Hematopoietic multipotent progenitor cell treated with erythropoietin and hydrocortisone succinate and interleukin-3 and kit ligand, for 6 days (in vitro differentiated cells): ENCODE measurements at places on chromosomes 2 and 18.

GRCh38 chr2:192373754-192374153 is 179.0 kb upstream of the TMEFF2 start:
- no peak for DNase-seq

- DNase-seq = no peak
Observed at GRCh38 chr2:128622371-128622770, 303.7 kb upstream of the HS6ST1 start.

- DNase-seq = peak; percentile 39
Observed at GRCh38 chr2:27078267-27079194, at the start of gene EMILIN1. Gene EMILIN1 (plus strand): TSS chr2:27078615. CDS start chr2:27079066, 451 bp downstream.

DNA sequence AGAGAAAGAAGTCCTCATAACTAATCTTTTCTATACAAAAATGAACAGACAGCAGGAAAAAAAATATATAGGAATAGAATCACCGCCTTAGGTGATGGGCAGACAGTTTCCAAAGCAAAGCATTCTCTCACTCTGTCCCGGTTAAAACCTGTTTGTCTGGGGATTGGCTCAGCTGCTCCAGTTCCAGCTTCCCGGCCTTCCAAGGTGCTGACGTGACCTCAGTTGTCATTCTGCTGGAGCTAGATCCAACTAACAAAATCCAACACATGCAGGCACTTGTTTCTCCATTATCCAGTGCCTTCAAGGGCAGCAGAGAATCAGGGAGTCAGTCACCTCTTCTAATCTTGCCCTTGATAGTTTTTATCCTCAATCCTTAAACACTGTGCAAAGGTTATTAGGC is 52.8 kb downstream of the IKZF2 start:
- DNase-seq = no peak

- no peak for DNase-seq
Observed at GRCh38 chr2:79862756-79863155, 349.9 kb downstream of the CTNNA2 start.

DNA sequence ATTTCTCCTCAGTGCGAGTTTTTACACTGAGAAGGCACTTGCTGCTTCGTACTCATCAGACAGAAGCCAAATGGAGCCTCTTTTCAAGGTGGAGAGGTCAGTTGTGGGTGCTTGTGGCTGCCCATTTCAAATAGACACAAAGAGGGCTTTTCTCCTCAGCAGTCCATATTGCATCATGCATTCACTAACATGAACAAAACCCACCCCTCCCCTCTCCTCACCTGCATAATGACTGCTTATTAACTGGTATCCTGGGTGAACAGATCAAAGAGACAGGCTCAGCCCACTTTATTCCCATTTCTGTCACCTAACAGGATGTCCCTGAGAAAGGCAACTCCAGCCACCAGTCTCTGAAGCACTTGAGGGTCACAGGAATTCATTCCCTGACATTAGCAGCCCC is 28.9 kb downstream of the KLF7 start:
- no peak for DNase-seq

DNA sequence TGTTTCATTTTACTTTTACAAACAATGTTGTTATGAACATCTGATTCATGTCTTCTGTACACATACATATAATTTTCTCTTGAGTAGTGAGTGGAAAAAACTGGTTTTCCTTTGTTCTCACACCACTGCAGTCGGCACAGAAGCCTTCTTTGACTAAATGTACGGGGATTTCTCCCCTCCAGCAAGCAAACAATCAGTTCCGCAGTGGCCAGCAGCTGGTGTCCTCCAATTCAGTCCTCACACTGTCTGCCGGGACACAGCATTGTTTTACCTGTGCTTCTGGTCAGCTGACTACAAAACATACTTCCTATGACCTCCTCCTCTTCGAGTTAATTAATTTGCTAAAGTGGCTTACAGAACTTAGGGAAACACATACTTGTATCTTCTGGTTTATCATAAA is 202.8 kb downstream of the WDR7 start:
- no peak for DNase-seq

GRCh38 chr2:26471766-26472706 is 5.9 kb downstream of the OTOF start:
- DNase-seq = no peak

- DNase-seq = no peak
Observed at GRCh38 chr2:235483313-235483712, 10.5 kb upstream of the AGAP1 start.

GRCh38 chr18:70181015-70181414 is 24.5 kb downstream of the RTTN start:
- no peak for DNase-seq

GRCh38 chr2:237097911-237098702 is 12.4 kb downstream of the COPS8 start:
- no peak for DNase-seq

DNA sequence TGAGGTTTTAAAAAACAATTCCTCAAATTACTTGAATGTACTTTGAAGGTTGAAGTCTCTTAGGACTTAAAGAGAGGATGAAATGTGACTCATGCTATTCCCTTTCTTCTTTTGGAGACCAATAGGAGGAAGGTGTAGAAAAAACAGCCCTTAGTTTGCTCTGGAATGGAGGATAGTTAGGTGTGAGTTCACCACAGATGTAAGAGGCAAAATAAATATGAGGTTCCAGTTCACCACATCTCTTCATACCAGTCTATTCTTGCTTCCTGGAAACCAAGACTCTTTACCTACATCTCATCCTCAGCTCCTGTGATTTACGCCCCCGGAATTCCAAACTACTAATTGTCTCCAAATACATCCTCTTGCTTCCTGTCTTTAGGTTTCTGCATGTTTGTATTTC is 77.5 kb upstream of the TTC21B start:
- no peak for DNase-seq

GRCh38 chr2:45261746-45262145 is 252.5 kb upstream of the SIX2 start:
- no peak for DNase-seq

DNA sequence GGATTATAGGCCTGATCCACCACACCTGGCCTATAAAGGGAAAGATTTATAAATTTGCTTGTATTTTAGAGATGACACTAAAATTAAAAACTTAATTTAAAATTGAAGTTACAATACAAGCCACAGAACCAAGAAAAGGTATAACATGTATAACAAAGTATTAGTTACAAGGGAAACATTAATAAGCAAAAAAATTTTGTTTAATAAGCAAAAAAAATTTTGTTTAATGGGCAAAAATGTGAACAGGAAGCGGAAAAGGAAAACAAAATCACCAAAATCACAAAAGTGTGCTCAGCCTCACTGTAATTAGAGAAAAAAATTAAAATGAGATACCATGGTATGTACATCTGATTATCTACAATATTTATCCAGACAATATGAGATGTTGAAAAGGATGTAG is 15.9 kb upstream of the NDUFV2 start:
- DNase-seq = no peak

DNA sequence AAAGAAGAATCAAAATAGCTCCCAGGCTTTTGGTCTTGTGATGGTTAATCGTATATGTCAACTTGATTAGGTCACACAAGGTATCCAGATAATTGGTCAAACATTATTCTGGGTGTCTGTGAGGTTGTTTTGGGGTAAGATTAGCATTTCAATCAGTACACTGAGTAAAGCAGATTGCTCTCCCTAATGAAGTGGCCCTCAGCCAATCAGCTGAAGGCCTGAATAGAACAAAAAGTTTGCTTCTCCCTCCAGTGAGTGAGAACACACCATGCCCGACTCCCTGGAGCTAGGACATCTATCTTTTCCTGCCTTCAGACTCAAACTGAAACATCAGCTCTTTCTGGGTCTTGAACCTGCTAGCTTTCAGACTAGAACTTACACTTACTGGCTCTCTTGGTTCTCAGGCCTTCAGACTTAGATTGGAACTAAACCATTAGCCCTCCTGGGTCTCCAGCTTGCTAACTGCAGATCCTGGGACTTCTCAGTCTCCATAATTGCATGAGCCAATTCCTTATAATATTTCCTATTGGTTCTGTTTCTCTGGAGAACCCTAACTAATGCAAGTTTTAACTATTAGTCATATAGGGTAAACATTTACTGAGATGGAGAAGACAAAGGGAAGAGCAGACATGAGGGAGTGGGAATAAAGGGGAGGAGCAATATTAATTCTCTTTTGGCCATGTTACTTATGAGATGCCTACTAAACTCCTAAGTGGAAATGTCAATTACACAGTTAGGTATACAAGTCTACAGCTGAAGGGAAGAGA is 25.5 kb downstream of the LNPK start:
- DNase-seq = no peak

GRCh38 chr2:168428431-168428830 is 27.6 kb upstream of the CERS6 start:
- no peak for DNase-seq

GRCh38 chr2:203451689-203452088 is 83.4 kb downstream of the RAPH1 start:
- peak; percentile 2 for DNase-seq

GRCh38 chr2:68052717-68053422 is 9.9 kb downstream of the C1D start:
- no peak for DNase-seq

DNA sequence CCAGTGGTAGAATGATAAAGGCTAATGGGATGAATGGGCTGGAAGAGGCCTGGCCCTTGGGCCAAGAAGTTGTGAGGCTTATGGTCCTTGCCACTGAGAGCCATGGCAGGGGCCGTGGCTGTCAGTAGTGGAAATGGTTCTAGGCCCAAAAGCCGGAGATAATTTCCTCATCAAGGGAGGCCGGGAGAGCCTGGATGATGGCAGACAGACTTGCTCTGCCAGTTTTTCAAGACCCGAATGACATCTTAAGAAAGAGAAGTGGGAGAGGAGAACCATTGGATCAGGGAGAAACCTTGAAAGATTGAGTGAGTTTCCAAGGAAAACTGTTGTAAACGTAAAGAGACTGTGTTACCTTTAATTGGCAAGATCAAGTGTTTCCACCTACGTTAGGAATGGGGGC is 46.3 kb upstream of the VPS54 start:
- DNase-seq = no peak

DNA sequence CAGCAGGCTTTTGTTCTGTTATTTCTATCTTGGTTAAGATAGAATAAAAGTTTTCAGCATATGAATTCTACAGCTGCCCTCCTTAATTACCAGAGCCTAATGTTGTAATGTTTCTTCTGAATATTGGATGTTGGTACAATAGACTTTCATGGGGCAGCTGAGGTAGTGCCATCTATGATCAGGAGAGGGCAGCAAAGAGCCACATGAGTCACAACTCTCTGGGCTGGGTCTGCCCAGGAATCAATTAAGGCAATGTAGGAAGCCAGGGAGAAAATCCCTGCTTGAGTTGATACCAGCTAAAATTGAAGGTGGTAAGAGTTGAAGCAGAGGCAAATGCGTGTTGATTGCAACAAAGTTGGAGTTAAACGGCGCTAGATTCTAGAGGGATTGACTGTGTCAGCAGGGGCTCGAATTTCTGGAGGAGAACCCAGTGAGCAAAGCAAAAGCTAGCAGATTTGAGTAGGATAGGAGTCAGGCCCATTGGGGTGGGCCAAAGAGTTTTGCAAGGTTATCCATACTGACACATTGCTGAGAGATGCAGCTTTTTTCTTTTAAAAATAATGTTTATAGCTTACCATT is 10.6 kb upstream of the MC5R start:
- peak; percentile 80 for DNase-seq

DNA sequence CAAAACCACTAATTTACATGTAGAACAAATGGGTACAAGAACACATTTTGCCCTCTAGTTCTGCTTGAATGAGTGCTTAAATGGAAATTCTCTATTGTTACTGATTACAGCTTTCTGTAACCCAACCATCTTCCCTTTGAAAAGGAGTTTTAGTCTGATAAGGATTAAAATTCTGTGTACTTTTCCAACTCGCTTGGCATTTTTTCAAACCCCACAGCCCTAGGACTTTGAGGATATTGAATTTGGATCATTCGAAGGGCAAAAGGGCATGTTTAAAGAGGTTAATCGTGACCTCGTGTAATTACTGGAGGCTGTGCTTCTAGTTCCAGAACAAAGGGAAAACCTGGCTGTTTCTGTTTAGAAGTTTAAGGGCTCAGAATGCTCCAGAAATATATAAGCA is 432.3 kb downstream of the PID1 start:
- DNase-seq = no peak

- no peak for DNase-seq
Observed at GRCh38 chr18:35683021-35683420, 101.5 kb downstream of the GALNT1 start.

GRCh38 chr2:16407358-16407757 is 258.3 kb downstream of the CYRIA start:
- DNase-seq = no peak

DNA sequence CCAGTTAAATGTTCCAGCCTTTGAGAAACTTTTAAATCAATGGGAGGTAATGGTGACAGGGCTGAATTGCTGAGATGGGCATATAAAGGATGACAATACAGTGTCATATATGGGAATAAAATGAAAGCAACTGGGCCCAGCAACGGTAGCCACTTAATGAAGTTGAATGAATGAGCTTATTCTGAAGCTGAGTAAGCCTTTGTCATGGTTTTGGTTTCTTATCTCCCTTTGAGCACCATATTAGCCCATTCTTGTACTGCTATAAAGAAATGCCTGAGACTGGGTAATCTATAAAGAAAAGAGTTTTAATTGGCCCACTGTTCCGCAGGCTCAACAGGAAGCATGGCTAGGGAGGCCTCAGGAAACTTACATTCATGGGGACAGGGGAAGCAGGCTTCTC is 3.5 kb upstream of the THUMPD2 start:
- no peak for DNase-seq

DNA sequence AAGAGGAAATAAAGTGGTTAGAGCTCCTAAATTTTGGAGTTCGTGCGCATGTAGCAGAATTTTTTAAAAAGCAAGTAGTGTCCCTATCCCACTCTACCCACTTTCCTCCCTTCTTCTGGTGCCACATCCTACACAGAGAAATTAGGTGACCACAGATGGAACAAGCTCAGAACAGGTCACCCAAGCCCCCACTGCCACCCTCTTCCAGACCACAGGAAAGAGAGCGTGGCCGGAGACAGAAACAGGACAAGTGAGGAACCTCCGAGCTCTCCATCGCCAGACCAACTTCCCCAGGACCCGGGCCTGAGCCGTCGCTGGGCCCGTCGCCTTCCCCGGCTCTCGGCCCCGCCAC is 433 bp downstream of the NPC1 start:
- DNase-seq = peak; percentile 20

DNA sequence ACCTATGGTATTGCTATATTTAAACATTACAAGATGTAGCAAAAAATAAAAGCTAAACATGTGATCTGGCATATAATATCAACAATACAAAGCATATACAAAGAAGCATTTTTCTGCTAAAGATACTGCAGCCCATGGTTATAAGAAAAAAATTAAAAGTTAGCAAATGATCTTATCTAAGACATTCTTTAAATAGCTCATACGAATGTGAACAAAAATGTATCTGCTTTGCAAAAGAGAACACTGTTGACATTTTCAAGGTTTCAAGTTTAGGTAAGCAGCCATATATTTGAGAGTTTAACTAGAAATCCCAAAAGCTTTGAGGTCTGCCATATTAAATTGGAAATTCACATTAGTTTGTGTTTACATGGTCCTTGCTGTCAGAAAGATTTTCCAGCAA is 301.0 kb upstream of the SLC39A10 start:
- DNase-seq = no peak

DNA sequence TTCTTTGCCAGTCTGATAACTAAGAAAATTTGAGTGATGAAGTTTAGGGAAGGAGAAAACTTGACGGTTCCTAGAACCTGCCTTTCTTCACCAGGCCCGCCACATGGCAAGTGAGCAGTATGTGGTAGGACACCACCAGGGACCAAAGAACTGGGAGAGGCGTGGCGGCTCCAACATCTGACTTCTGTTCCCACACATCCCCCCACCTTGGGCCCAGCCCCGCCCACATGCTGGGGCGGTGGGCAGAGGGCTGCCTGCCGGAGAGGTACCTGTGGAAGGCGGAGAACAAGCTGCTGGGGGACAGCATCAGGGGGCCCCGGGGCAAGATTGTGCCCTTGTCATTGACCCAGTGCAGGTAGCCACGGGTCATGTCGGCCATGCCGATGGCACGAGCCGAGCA is 75.0 kb downstream of the EMILIN2 start:
- no peak for DNase-seq
